Epithelial cell of prostate (primary cell): ENCODE measurements at places on chromosomes 2 and 18.

- DNase-seq, result peak; percentile 78
These were observed 109.0 kb downstream of the CERS6 start for GRCh38 chr2:168565112-168565511.

DNA sequence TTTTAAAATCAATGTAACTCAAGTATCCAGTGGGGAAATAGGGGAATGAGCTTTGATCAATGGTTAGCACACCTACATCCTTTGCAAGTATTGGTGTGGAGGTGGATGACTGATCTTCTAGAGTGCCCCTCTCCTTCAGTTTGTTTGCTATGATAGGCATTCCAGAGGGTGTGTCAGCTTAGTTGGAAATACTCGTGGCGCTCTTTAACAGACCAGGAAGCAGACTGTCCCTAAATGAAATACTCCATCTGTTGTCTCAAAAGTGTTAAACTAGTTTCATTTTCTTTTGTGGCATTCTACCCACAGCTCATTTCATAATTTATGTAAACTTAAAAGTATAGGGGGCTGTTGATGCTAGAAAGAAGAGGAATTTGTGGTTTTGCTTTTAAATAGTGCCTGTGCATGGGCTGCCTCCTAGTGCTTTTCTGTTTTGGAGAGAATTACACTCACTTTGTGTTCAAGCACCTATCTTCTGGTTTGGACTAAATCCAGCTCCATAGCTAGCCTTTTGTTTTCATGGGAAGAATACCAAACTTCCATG is 66.2 kb downstream of the STAT1 start:
- no peak for DNase-seq

DNA sequence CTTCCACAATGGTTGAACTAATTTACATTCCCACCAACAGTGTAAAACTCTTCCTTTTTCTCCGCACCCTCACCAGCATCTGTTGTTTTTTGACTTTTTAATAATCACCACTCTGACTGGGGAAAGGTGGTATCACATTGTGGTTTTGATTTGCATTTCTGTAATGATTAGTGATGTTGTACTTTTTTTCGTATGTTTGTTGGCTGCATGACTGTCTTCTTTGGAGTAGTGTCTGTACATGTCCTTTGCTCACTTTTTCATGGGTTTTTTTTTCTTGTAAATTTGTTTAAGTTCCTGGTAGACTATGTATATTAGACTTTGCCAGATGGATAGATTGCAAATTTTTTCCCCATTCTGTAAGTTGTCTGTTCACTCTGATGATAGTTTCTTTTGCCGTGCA is 574.8 kb downstream of the KCNJ3 start:
- DNase-seq, result no peak

- no peak for DNase-seq
These were observed 448.1 kb upstream of the DCC start for GRCh38 chr18:51891876-51892275.

DNA sequence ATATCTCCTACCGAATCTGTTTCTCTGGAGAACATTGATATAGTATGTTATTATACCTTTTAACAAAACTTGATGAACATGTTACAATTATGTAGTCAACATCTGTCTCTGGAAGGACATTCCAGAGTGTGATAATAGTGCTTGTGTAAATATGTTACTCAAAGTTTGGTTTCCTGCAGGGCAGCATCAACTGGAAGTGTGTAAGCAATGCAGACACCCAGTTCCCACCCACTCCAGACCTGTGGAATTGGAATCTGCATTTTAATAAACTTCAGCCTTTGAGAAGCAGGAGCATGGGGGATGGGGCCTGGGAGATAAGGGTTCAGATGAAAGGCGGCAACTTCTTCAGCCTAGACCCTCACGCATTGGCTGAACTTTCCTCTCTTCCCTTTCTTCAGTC is 398.9 kb downstream of the RND3 start:
- no peak for DNase-seq

DNA sequence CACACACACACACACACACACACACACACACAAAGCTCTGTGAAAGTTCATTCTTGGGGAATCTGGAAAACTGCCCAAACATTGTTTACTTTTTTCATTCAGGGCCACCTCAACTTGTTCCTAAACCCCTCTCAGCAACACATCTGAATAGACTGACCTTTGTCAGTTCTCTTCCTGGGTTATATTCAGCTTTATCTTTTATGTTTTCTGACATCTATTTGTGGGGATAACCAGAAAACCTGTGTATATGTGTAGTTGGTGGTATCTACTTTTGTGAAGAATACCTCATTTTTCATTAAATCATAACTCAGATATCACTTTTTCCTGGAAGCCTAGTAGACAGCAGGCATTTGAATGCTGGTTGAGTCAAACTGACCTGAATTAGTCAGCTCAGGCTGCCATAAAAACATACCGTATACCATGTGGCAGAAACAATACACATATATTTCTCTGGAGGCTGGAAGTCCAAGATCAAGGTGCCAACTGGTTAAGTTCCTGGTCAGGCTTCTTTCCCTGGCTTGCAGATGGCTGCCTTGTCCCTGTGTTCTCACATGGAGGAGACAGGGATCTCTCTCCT is 11.0 kb upstream of the RNF144A start:
- no peak for DNase-seq

GRCh38 chr2:232490221-232491138 is 2.8 kb upstream of the ECEL1 start:
- DNase-seq, result no peak
